Left renal cortex interstitium (tissue), 4 donors: ENCODE measurements at places on chromosomes 2 and 18. TPM values are rescaled to one million over a fixed set of nuclear protein-coding genes. Genes with fewer than 3 reads are reported as not detected.

Gene EDAR
- polyA plus RNA-seq, result 3.3 TPM

Gene ACMSD
- 30.0 TPM for polyA plus RNA-seq

Gene OR6B2
- polyA plus RNA-seq, result not detected

Gene IL1RL1
- 0.41 TPM for polyA plus RNA-seq

Gene ANTXR1
- 73.7 TPM for polyA plus RNA-seq

Gene ANKAR
- 7.7 TPM for polyA plus RNA-seq

Gene SCN7A
- polyA plus RNA-seq, result 10.6 TPM

Gene GTF2A1L
- polyA plus RNA-seq, result 0.61 TPM

Gene SERPINB11
- polyA plus RNA-seq, result not detected

Gene CERS6
- 48.0 TPM for polyA plus RNA-seq

Gene FTCDNL1
- polyA plus RNA-seq, result 0.91 TPM

Gene PIEZO2
- 17.8 TPM for polyA plus RNA-seq

Gene SCYGR4
- not detected for polyA plus RNA-seq

Gene TSPYL6
- 0.04 TPM for polyA plus RNA-seq

Gene TFPI
- polyA plus RNA-seq, result 46.8 TPM

Gene RPS27A
- 2,022 TPM for polyA plus RNA-seq

Gene SP3
- polyA plus RNA-seq, result 107 TPM

Gene BIN1
- polyA plus RNA-seq, result 130 TPM

Gene CYS1
- polyA plus RNA-seq, result 94.7 TPM

Gene ARHGAP28
- polyA plus RNA-seq, result 69.0 TPM

Gene USP40
- polyA plus RNA-seq, result 58.8 TPM

Gene IL36B
- polyA plus RNA-seq, result not detected

Gene CFAP53
- polyA plus RNA-seq, result 3.7 TPM

Gene NR4A2
- polyA plus RNA-seq, result 2.8 TPM

Gene OTOS
- 0.21 TPM for polyA plus RNA-seq

Gene ERFE
- 4.9 TPM for polyA plus RNA-seq

Gene CNOT9
- 63.4 TPM for polyA plus RNA-seq

Gene PLA2R1
- polyA plus RNA-seq, result 72.6 TPM

Gene CTAGE1
- 0.05 TPM for polyA plus RNA-seq

Gene BOLA3
- polyA plus RNA-seq, result 24.2 TPM

Gene PDE1A
- polyA plus RNA-seq, result 24.5 TPM

Gene GORASP2
- polyA plus RNA-seq, result 86.3 TPM

Gene IMPACT
- polyA plus RNA-seq, result 76.4 TPM

Gene C2orf78
- not detected for polyA plus RNA-seq

Gene CRYBA2
- not detected for polyA plus RNA-seq

Gene CGREF1
- 5.4 TPM for polyA plus RNA-seq

Gene SERPINB3
- 0.13 TPM for polyA plus RNA-seq

Gene HTR2B
- polyA plus RNA-seq, result 12.5 TPM

Gene MOCOS
- 0.69 TPM for polyA plus RNA-seq

Gene CD8B
- 0.90 TPM for polyA plus RNA-seq

Gene RNPEPL1
- 25.4 TPM for polyA plus RNA-seq

Gene SERPINB4
- polyA plus RNA-seq, result not detected

Gene ROCK1
- polyA plus RNA-seq, result 64.4 TPM

Gene ABHD1
- 2.0 TPM for polyA plus RNA-seq

Gene SMYD1
- not detected for polyA plus RNA-seq

Gene CD8B2
- 0.24 TPM for polyA plus RNA-seq

Gene HOXD12
- polyA plus RNA-seq, result 0.79 TPM

Gene UGT1A3
- not detected for polyA plus RNA-seq

Gene LHCGR
- 0.24 TPM for polyA plus RNA-seq

Gene PPIL3
- 68.9 TPM for polyA plus RNA-seq

Gene TLX2
- 0.14 TPM for polyA plus RNA-seq

Gene TUBA3E
- not detected for polyA plus RNA-seq

Gene NIF3L1
- polyA plus RNA-seq, result 54.3 TPM

Gene GMPPA
- 41.9 TPM for polyA plus RNA-seq

Gene CPLX4
- polyA plus RNA-seq, result 0.19 TPM

Gene SH3RF3
- polyA plus RNA-seq, result 4.5 TPM

Gene C2orf80
- 0.27 TPM for polyA plus RNA-seq

Gene C2orf15
- polyA plus RNA-seq, result 11.5 TPM

Gene MAP3K19
- 0.47 TPM for polyA plus RNA-seq
